Regular cardiac myocyte (primary cell): ENCODE measurements at places on chromosomes 12 and 14. TPM values are rescaled to one million over a fixed set of nuclear protein-coding genes. Genes with fewer than 3 reads are reported as not detected.

Gene SLC38A4
- 0.28 and 1.7 TPM in 2 replicates for total RNA-seq

Gene ZNF891
- total RNA-seq: 0.58 and 1.1 TPM in 2 replicates

Gene GPX2
- not detected in 2 replicates for total RNA-seq

Gene NFATC4
- total RNA-seq: 30.3 and 71.0 TPM in 2 replicates

Gene ZNF641
- total RNA-seq: 8.4 and 16.6 TPM in 2 replicates

Gene OASL
- under 0.01 and 0.56 TPM in 2 replicates for total RNA-seq

Gene ADAM21
- total RNA-seq: 1.5 and 2.0 TPM in 2 replicates

Gene TTC6
- not detected in 2 replicates for total RNA-seq

Gene P2RX7
- total RNA-seq: under 0.01 and 1.1 TPM in 2 replicates

Gene DHRS2
- total RNA-seq: under 0.01 and 0.19 TPM in 2 replicates

Gene BMAL2
- total RNA-seq: 29.9 and 80.3 TPM in 2 replicates

Gene LHX5
- not detected in 2 replicates for total RNA-seq

Gene UBR7
- 22.0 and 42.0 TPM in 2 replicates for total RNA-seq

Gene LMNTD1
- 0.38 TPM in 1 of 2 replicates, not detected in the other for total RNA-seq

Gene GUCY2C
- not detected in 2 replicates for total RNA-seq

Gene AQP6
- under 0.01 TPM in 1 of 2 replicates, not detected in the other for total RNA-seq

Gene REM2
- under 0.01 TPM in 1 of 2 replicates, not detected in the other for total RNA-seq

Gene ATL1
- 1.7 and 8.5 TPM in 2 replicates for total RNA-seq

Gene GNB3
- 1.4 and 2.5 TPM in 2 replicates for total RNA-seq

Gene TESPA1
- not detected in 2 replicates for total RNA-seq

Gene BAG5
- total RNA-seq: 29.3 and 43.3 TPM in 2 replicates

Gene GARIN6
- total RNA-seq: not detected in 2 replicates

Gene MGST1
- 54.4 and 104 TPM in 2 replicates for total RNA-seq

Gene OAS2
- total RNA-seq: 2.3 and 3.1 TPM in 2 replicates

Gene ARHGDIB
- 36.9 and 90.9 TPM in 2 replicates for total RNA-seq

Gene PLEKHG7
- total RNA-seq: not detected in 2 replicates

Gene MYO1H
- not detected in 2 replicates for total RNA-seq

Gene SERPINA6
- total RNA-seq: not detected in 2 replicates

Gene PLEKHG3
- total RNA-seq: 3.5 and 5.4 TPM in 2 replicates

Gene NCOR2
- 49.0 and 49.3 TPM in 2 replicates for total RNA-seq

Gene TAC3
- 2.8 TPM in 1 of 2 replicates, not detected in the other for total RNA-seq

Gene KLRF1
- not detected in 2 replicates for total RNA-seq

Gene KRT6C
- total RNA-seq: not detected in 2 replicates

Gene ADCY6
- total RNA-seq: 48.9 and 76.4 TPM in 2 replicates

Gene ANO4
- total RNA-seq: 0.38 and 2.3 TPM in 2 replicates

Gene POTEM
- not detected in 2 replicates for total RNA-seq
